Dorsolateral prefrontal cortex (tissue), 122 donors: ENCODE measurements at places on chromosomes 11 and 22. TPM values are rescaled to one million over a fixed set of nuclear protein-coding genes. Genes with fewer than 3 reads are reported as not detected.

Gene GNG3
- total RNA-seq: 228 TPM

Gene POU2AF3
- total RNA-seq: 2.2 TPM

Gene CLDN5
- total RNA-seq: 49.9 TPM

Gene IRAG1
- total RNA-seq: 53.9 TPM

Gene OR52K1
- not detected for total RNA-seq
